HS-5 (cell line): ENCODE measurements at places on chromosomes 7 and 10.

DNA sequence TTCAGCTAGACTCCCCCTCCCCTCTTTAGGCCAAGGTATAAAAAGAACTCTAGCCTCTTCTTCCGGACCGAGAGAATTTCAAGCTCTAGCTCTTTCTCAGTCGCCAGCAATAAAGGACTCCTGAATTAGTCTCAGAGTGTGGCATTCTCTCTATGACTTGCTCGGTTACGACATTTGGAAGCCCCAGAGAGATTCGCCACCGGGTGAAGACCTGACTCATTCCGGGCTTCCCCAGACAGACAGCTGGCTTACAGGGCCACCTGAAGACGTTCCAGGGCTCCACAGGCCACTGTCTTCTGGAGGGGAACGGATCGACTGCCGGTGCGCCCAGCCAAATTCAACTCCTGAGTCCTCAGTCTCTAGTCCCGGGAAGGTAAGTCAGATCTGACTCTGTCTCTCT is at the start of gene AKR1B15:
AKR1B15 (plus strand) TSS at position 234 of the 400 bp plus-strand sequence. CDS start 15,510 bp downstream, outside the sequence.
- no peak for DNase-seq

DNA sequence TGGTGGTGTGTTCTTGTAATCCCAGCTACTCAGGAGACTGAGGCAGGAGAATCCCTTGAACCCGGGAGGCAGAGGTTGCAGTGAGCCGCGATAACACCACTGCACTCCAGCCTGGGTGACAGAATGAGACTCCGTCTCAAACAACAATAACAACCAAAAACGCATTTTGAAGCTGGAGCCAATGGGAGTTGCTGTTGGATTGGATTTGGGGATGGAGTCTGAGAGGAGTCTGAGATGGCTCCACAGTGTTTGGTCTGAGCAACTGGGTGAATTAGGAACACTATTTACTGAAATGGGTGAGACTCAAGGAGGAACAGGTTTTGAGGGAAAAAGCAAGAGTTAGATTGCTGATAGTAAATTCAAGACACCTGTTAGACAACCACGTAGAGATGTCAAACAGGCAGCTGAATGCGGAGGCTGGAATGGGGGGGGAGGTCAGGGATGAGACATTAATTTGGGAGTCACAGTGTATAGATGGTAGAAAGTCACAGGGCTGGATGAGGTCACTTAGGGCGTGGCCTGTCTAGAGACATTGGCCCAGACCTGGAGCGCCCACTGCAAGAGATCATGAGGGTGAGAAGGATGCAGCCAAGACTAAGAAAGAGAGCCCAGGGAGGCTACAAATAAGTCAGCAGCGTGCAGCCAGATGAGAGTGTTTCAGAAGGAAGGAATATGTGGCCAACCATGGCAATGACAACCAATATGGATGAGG is 56.4 kb downstream of the CYCS start:
- no peak for DNase-seq

DNA sequence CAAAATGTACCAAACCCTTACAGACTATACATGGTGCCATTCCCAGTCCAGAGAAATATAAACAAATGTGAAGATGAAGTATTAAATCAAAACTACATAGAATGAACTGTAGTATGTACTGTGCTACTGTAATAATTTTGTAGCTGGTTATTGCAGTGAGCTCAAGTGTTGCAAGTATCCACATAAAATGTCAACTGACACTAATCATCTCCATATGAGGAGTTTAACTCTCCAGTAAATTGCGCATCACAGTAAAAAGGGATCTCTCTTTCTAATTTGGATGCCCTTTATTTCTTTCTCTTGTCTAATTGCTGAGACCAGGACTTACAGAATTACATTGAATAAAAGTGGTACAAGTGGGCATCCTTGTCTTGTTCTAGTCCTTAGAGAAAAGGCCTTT is 165.5 kb downstream of the CPED1 start:
- DNase-seq = no peak

GRCh38 chr7:85023916-85024315 is 162.9 kb downstream of the SEMA3D start:
- DNase-seq = no peak

GRCh38 chr7:129951226-129952085 is 1.3 kb downstream of the UBE2H start:
- DNase-seq = no peak

GRCh38 chr7:44239361-44239760 is 38.6 kb downstream of the YKT6 start:
- DNase-seq = no peak

DNA sequence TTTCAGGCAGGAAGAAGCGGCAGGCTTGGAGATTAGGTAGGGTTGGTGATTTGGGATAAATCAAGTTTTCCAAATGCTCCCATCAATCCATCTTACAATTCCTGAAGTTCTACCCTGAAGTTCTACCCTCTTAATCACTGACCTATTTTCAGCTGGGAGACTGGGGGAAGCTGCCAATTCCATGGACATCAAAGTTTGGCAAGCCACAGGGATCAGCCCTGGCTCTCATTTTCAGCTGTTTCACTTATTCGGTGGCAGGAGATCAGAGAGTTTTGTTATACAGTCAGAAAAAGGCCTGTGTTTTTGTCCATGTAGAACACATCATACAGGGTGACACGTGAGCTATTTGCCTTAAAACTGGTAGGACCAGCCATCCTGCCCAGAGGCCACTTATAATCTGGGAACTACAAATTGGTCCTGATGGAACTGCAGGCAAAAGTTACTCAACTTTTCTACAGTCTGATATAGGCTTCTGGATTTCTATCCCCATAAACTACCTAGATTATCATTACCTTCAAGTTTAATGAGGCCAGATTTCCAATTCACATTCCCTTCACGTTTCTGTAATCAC is 112.9 kb upstream of the ZNF746 start:
- DNase-seq = no peak

DNA sequence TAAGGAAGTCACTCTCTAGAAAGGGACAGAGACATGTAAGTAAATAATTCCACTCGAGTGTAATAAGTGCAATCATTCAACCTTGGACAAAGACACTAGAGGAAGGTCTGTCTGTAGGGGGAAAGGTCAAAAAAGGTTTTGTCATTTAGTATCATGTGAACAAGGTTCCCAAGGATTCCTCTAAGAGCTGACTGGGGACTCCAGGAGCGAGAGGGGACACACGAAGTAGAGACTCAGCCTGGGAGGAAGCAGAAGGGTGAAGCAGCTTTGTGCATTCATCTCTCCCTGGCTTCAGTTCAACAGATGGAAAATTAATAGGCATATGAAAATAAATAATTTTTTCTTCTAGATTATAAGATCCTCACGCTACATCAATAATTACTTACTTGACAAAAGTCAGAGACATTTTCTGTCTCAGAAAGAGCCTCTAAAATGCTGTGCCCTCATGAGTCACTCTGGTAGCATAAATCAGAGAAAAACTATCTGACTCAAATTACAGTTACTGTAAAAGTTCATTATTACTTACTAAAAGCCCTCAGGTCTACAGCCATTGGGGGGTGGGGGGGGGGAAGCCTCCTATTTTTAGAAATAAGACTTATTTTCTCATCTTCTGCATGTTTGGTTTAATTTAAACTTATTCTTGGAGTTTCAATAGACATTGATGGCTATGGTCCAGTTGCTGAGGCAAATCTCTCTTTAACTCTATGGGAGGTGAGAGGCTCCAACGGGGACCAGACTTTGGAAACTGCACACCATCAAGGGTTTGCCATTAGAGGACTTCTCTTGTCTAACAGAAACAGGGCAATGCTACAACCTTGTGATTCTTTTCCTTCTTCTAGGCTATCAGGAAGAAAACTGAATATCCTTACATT is 275.1 kb upstream of the KLF14 start:
- no peak for DNase-seq
